ENCODE measurements at places on chromosomes 11 and 22.

- DNase-seq: no peak
Measured at GRCh38 chr11:71518506-71519471, 8.3 kb upstream of the KRTAP5-7 start.

DNA sequence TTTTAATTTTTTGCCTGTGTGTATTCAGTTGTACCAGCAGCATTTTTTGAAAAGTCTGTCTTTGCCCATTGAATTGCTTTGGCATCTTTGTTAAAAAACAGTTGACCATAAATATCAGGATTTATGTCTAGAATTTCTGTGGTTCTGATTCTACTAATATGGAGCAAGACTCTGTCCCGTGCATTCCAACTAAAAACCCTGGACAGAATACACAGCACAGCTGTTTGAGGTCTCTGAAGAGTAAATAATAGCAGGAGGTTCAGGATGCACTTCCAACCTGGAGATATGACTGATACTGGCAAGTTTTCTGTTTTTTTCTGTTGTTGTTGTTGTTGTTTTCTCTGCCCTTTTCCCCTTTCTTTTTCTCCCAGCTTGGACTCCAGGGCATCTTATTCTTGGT, 141.9 kb downstream of the TMEM135 start:
- DNase-seq: no peak

DNA sequence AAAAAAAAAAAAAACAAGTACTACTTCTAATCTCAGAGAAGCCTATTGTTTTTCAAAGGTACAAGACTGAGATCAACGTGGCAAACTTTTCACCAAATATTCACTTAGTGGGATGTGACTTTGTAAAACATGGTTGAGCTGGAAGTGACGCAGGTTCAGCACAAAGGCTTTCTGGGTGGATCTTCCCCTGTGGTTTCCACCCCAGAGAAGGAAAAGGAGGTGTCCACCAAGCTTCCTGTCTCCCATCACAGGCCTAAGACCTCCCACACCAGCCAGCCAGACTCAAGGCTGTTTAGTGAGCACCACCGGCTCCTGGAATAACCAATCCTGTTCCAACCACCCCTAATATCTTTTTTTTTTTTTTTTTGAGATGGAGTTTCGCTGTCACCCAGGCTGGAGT, 5.7 kb downstream of the TMEM184B start:
- DNase-seq: peak; percentile 85

DNA sequence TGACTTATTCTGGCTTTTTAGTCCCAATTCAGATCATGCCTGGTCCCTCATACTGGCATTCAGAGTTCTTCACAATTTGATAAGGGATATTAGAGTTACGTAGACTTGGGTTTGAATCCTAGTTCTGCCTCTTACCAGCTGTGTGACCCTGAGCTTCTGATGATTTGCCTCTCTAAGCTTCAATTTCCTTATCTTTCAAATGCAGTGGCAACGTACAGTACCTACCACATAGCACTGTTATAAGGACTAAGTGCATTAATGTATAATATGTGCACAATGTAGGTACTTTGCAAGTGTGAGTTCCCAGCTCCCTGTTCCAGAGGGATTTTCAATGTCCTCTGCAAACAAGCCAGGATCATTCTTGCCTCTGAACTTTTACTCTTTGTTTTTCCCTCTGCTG, 7.3 kb downstream of the RHOG start:
- DNase-seq: no peak

- no peak for DNase-seq
Measured at GRCh38 chr11:25970726-25971508, 361.0 kb upstream of the ANO3 start.

GRCh38 chr11:69485337-69486041, 4.0 kb downstream of the LINC01488 start:
- no peak for DNase-seq

- no peak for DNase-seq
Measured at GRCh38 chr11:12329797-12330196, 47.6 kb upstream of the PARVA start.

DNA sequence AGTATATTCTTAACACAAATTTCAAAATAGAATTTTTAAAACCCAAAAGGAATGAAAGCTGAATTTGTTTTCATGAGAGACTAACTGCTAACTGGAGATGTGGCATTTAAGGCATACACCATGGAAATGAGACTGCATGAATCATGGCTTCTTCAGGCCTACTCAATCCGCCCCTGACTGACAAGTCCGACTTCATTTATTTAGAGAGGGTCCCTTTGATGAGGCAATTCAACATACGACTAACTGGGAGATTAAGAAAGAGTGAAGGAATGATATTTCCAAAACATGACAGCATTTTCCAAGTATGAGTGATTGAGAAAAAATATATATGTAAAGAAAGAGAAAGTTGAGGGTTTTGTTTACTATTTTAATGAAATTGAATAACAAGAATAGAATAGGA, 720.1 kb downstream of the DLG2 start:
- DNase-seq: no peak

- DNase-seq: no peak
Measured at GRCh38 chr11:57336111-57336666, 497 bp upstream of the SSRP1 start.

DNA sequence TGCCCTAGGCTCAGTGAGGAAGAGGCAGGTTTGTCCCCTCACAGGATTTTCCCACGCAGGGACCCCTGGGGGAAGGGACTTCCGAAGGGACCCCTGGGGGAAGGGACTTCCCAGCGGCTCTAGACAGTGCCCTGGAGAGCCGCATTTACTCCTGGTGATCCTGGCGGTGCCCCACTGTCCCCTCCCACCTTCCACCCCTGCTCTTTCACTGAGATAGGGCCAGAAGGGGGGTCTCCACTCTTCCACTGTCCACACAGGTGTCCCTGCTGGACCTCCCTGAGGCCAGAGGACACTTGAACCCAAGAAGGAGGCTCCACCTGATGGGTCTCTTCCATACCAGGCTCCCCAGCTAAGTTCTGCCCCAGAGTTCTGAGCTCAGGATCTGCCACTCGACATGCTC, 1333.9 kb downstream of the BRD1 start:
- no peak for DNase-seq

DNA sequence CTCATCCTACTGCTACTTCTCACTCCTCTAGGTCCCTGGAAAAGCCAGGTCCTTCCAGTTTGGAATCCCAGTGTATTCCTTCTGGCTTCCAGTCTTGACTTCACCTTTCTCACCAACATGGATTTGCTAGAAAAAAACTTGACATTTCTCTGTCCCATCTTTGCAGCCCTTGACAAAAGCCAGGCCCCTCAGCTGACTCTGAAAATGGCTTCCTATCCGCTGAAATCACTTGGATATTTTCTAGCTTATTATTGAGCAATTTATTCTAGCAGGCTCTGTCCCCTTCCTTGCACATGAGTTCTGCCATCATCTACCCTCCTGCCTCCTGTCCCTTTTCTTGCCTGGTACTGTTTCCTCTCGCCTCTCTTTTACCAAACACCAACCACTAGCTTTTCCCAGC, 427.2 kb downstream of the BUD13 start:
- DNase-seq: no peak

DNA sequence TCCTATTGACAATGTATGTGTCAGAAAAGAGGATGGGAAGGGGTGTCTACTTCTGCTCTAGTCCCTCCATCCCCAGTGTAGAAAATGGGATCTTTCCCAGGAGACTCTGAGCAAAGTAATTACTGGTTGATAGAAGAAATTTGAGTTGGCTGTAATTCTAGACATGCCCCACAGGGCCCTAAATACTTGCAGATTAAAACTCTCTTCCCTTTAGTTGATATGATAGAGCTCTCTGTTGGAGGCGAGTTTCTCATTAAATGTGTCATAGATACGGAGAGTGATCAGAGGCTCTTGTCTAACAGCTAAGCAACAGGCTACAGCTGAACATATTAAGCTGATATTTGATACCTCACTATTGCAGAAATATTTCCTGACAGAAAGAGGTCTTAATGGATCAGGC, 32.9 kb downstream of the OR52E1 start:
- DNase-seq: no peak

GRCh38 chr22:49655168-49655812, 172.4 kb downstream of the BRD1 start:
- DNase-seq: no peak

- no peak for DNase-seq
Measured at GRCh38 chr11:126483621-126484195, 128.2 kb downstream of the ST3GAL4 start.

DNA sequence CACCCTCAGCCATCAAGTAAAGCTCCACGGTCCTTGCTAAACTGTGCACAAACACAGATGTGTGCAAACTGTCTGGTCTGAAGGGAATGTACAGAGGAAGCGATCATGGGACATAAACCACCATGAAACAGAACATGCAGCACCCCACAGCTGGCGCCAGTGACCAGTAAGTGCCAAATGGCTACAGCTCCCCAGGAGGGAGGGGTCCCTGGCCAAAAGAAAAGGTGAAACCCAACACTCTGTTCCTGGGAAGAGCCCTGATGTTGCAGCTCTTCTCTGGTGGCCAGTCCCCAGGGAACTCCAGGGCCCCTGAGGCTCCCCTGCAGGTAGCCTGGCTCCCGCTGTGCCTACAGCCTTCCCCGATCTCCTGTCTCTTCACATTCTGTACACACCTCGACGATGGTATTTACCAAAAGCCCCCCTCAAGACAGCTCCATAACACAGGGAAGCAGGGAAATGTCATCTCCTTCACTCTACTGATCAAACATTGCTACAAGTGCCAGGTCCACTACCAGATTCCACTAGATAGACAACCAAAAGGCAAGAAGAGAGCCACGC, 2.9 kb downstream of the DGCR6L start:
- DNase-seq: no peak

DNA sequence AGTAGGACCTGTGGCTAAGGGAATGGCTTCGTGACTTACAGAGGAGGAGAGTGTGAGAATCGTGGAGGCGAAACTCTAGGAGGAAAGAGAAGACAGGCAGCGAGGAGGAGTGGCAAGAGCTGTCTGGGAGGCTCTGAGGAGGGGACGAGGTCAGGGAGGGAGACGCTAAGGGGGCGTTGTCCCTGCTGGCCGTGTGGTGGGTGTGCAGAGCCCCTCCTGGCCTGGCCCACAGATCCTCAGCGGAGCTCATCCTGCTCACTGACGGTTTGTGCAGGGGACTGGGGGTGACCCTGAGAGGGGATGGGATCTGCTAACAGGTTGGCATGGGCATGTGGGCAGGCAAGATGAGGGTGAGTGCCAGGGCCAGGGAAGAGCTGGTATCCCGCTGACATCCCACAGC, 56.5 kb upstream of the PRR5 start:
- DNase-seq: no peak

GRCh38 chr22:36954251-36955014, 41.0 kb downstream of the CSF2RB start:
- DNase-seq: no peak

- DNase-seq: peak; percentile 44
Measured at GRCh38 chr22:43205261-43205691, 18.3 kb upstream of the TTLL12 start.

DNA sequence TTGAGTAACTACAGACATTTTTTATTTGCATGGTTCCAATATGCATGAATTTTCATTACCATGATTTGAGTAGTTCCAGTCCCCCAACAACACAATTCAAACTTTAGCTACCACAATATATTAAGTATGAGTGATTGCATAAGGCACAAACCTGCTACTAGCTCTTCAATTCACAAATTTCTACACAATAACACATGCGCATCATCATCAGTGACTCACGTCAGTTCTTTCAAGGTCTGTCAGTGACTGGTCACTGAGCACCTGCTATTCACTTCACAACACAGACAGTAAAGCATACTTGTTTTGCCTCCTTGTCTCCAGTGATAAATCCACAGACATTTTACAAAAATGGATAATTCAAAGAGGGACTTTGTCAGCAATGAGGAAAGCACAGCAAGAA, 435.1 kb upstream of the CCDC90B start:
- DNase-seq: no peak
